ENCODE measurements at places on chromosomes 5 and 9.

DNA sequence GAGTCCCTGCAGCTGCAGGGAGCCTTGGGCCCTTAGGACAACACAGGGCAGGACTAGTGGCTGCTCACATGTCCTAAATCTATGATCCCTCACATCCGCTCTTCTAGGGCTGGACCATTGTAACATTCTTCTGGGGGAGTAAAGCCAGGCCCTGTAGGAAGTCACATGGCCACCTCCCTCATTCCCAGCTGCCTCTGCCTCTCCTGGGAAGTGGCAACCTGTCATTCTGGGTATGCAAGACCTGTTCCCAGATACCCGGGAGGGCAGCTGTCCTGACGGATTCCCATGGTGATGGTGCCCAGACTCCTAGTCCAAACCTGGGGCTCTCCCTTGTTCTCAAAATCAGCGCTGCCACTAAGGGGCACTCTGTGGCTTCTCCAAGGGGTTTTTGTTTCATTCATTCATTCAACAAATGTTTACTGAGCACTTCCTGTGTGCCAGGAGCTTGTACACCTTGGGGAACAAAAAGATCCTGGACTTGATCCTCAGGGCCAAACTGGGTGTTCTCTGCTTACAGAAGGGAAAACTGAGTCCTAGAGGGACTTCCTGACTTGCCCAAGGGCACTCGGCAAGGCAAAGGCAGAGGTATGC, 85.6 kb downstream of the PSD2 start:
- DNase-seq = no peak

- no peak for DNase-seq
Measured at GRCh38 chr9:90860826-90861225, 59.2 kb downstream of the SYK start.

GRCh38 chr9:110328763-110329162, 8.9 kb downstream of the TXNDC8 start:
- no peak for DNase-seq

- no peak for DNase-seq
Measured at GRCh38 chr5:76422742-76423141, 19.7 kb downstream of the IQGAP2 start.

DNA sequence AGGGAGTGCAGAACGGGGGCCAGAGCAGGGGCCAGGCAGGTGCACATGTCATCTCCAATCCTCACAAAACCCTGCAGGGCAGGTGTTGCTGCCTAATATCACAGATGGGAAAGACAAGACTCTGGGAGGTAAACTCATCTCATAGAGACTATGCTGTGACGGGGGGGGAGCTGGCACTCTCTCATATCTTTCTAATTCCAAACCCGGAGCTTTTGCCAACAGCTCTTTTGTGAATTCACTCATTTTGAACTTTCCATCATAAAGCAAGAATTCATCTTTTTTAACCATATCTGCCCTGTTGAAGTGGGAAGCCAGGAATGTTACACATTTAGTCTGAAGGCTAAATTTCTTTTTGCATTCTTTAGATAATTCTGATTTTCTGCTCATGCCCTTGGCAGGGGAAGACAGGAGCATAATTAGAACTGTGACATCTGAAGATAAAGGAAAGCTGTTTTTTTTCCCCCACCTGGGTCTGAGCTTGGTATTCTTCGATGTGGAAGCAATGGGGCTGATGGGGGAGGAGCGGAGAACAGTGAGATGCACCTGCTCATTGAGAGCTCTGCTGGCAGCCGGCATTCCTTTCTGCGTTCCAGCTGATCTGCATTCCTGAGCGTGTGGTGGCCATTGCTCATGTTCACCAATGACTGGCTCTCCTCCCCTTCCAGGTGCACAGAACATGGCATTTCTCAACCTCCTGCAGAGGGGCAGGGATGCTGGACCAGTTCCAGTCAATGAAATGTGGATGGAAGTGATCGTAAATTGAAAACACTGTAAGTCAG, 159.2 kb downstream of the NSG2 start:
- no peak for DNase-seq

DNA sequence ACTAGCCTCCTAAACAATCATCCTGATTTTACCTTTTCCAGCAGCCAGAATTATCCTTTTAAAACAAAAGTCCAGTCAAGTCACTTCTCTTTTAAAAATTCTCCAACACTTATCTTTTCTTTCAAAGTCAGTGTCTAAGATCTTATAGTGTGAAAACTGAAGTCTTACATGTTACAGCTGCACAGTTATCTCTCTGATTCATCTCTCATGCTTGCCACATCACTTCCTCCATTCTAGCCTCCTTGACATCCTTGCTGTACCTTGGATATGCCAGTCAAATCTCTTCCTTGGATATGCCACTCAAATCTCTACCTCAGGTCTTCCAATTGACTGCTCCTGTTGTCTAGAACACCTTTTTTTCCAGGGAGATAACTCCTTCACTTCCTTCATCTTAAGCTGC, 361.7 kb upstream of the FTMT start:
- DNase-seq = no peak

- peak; percentile 85 for DNase-seq
Measured at GRCh38 chr9:98146101-98146991, 27.3 kb upstream of the TRIM14 start.

GRCh38 chr9:34684816-34685215, 6.3 kb downstream of the CCL19 start:
- no peak for DNase-seq

GRCh38 chr5:53543401-53543800, 17.0 kb upstream of the NDUFS4 start:
- DNase-seq = peak; percentile 54
